ENCODE measurements at places on chromosomes 5 and 9. TPM values are rescaled to one million over a fixed set of nuclear protein-coding genes. Genes with fewer than 3 reads are reported as not detected.

The SFXN1 gene
- 96.1 TPM for total RNA-seq

The ANKRA2 gene
- 35.0 TPM for total RNA-seq

The ZNF169 gene
- 2.7 TPM for total RNA-seq

The NR5A1 gene
- 0.21 TPM for total RNA-seq

The TRIM41 gene
- 5.8 TPM for total RNA-seq

The MTMR12 gene
- 23.7 TPM for total RNA-seq

The FOXD4L6 gene
- not detected for total RNA-seq

The DAB2IP gene
- total RNA-seq: 21.7 TPM

The CSF1R gene
- total RNA-seq: under 0.01 TPM

The F2RL1 gene
- total RNA-seq: 32.2 TPM

The TMC1 gene
- not detected for total RNA-seq

The PHYHD1 gene
- total RNA-seq: 13.3 TPM

The MEIKIN gene
- total RNA-seq: not detected

The DOLPP1 gene
- 13.2 TPM for total RNA-seq

The DOCK2 gene
- 11.1 TPM for total RNA-seq

The FGF1 gene
- 0.21 TPM for total RNA-seq

The BARX1 gene
- not detected for total RNA-seq

The CARD9 gene
- under 0.01 TPM for total RNA-seq

The IL13 gene
- total RNA-seq: not detected

The GPR150 gene
- 0.24 TPM for total RNA-seq

The IL5 gene
- total RNA-seq: not detected

The SNX24 gene
- 28.0 TPM for total RNA-seq

The DHX29 gene
- 20.5 TPM for total RNA-seq

The FLT4 gene
- 0.96 TPM for total RNA-seq

The SNX30 gene
- 12.0 TPM for total RNA-seq

The TMEM8B gene
- 1.9 TPM for total RNA-seq

The FAM163B gene
- total RNA-seq: not detected

The CCNO gene
- 1.2 TPM for total RNA-seq

The GRXCR2 gene
- total RNA-seq: not detected

The RAPGEF6 gene
- total RNA-seq: 14.0 TPM

The FST gene
- 176 TPM for total RNA-seq

The FGF10 gene
- not detected for total RNA-seq

The KIF2A gene
- 63.9 TPM for total RNA-seq

All from tracheal epithelial cell (primary cell).